ENCODE measurements at places on chromosomes 1 and 21.

GRCh38 chr1:189659731-189660130, 817.9 kb downstream of the BRINP3 start:
- no peak for DNase-seq

- DNase-seq = no peak
These were observed 17.3 kb upstream of the FMN2 start for GRCh38 chr1:240074422-240074821.

GRCh38 chr1:22406722-22407495, 44.7 kb upstream of the ZBTB40 start:
- no peak for DNase-seq

GRCh38 chr21:45041351-45041805, 33.0 kb upstream of the ADARB1 start:
- DNase-seq = no peak

DNA sequence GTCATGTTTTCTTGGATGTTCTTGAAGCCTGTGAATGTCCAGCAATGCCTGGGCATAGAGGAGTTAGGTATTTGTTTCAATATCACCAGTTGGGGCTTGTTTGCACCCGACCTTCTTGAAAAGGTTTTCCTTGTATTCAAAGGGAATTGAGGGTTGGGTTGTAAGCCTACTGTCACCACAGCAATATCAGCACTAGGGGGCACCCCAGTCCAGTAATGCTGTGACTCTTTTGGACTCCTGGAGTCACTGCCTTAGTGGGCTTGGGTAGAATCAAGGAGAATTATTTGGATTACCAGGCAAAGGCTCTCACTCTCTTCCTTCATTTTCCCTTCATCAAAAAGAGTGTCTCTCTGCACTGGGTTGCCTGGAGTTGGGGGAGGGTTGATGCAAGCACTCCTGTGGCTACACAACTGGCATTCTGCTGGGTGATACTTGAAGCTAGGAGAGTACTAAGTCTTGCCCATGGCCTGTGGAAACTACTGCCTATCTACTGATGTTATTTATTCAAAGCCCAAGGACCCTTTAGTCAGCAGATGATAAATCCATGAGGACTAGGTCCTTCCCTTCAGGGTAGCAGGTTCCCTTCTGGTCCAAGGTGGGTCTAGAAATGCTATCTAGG, 34.5 kb downstream of the OR10R2 start:
- DNase-seq = peak; percentile 25

DNA sequence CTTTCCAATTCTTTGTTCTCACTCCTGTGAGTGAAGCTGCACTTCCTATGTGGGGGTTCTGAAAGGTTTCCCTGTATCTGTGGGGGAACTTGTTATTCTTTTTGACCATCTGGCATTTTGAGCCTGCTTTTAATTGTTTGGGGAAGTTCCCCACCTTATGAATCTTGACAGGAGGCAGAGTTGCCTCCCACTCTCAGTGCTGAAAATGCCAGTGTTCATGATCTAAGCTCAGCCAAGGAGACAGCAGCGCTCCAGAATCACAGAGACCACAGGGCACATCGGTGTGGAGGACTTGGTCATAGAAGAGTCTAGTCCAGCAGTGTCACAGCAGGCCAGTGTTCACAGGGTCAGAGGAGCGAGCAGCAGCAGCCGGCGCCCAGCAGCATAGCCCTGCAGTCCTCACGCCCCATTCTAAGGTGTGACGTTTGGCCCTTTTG, 63.8 kb upstream of the PRDX6 start:
- DNase-seq = no peak

- DNase-seq = no peak
These were observed 2.8 kb downstream of the CD58 start for GRCh38 chr1:116567790-116568661.

- no peak for DNase-seq
These were observed 879 bp upstream of the PLPPR5 start for GRCh38 chr1:99005537-99005942.

DNA sequence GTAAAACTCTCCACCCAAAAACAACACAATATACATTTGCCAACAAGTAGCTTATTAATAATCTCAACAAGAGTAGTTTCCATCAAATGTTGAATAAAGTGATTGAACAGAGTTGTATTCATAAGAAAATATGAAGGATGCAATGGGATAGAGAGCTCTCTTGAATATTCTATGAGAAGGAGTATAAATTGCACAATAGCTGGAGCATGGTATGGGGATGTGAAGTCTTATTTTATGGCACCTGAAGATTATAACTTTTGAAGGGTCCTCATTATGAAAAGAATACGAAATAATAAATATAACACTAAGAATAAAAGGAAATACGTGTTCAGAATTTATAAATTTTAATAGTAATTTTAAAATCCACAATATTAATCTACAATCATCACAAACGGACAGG, 1415.1 kb downstream of the KCNT2 start:
- DNase-seq = no peak

- DNase-seq = no peak
These were observed 4.1 kb upstream of the ACOT11 start for GRCh38 chr1:54543729-54544496.

DNA sequence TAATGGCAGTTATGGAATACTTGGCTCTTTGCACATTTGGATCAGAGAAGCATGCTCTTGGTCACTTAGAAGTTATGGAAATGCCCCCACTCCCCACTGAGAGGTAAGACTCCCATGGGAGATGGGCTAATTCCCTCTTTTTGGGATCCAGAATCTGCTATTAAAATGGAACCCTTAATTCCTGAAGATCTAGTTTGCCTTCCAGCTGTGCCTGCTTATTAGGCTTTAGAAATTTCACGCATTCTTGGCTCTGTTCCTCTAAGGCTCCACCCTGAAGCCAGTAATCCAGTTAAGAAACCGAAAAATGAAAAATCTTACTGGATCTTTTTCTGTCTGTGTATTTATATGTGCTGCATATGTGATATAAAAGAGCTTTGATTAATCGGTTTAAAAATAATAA, 76.7 kb downstream of the USH2A start:
- DNase-seq = no peak

GRCh38 chr1:169102567-169102966, 3.9 kb upstream of the ATP1B1 start:
- no peak for DNase-seq

GRCh38 chr1:207389728-207390464, 64.2 kb upstream of the CR2 start:
- DNase-seq = peak; percentile 17

- no peak for DNase-seq
These were observed 1599.6 kb upstream of the B3GALT2 start for GRCh38 chr1:194786027-194786426.

- DNase-seq = no peak
These were observed 10.0 kb upstream of the IRF6 start for GRCh38 chr1:209815931-209816341.

DNA sequence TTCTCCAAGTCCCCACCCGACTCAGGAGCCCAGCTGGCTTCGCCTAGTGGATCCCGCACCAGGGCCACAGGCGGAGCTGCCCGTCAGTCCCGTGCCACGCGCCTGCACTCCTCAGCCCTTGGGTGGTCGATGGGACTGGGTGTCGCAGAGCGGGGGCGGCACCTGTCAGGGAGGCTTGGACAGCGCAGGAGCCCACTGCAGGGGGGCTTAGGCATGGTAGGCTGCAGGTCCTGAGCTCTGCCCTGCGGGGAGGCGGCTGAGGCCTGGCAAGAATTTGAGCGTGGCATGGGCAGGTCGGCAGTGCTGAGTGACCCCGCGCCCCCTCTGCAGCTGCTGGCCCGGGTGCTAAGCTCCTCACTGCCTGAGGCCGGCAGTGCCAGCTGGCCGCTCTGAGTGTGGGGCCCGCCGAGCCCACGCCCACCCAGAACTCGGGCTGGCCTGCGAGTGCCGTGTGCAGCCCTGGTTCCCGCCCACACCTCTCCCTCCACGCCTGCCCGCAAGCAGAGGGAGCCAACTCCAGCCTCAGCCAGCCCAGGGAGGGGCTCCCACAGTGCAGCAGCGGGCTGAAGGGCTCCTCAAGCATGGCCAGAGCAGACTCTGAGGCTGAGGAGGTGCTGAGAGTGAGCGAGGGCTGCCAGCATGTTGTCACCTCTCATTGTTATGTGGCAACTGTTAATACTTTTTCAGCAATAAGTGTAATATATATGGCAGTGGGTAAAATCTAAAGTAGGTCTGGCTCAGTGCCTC, 548.4 kb upstream of the BRINP3 start:
- no peak for DNase-seq
